ENCODE measurements at places on chromosomes 5 and 9. TPM values are rescaled to one million over a fixed set of nuclear protein-coding genes. Genes with fewer than 3 reads are reported as not detected.

- DNase-seq, result no peak
Measured at GRCh38 chr9:81321551-81321950, 367.8 kb downstream of the TLE1 start.

DNA sequence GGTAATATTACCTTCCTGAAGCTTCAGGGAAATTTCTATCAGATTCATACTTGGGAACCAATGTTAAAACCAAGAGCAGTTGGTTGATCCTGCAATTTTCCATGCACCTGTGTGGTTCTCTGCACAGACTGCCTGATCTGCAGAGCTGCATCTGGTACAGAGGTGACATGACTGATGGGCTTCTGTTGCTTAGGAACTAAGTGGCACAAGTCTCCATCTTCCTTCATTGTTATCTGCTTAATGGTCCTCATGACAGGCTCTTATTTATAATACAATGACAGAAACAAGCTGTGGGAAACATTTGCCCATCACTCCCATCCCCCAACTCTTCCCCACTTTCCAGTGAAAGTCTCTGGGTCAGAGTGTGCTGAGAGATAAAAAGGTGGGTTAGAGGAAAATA, 799.1 kb downstream of the TAF11L14 start:
- DNase-seq, result no peak

DNA sequence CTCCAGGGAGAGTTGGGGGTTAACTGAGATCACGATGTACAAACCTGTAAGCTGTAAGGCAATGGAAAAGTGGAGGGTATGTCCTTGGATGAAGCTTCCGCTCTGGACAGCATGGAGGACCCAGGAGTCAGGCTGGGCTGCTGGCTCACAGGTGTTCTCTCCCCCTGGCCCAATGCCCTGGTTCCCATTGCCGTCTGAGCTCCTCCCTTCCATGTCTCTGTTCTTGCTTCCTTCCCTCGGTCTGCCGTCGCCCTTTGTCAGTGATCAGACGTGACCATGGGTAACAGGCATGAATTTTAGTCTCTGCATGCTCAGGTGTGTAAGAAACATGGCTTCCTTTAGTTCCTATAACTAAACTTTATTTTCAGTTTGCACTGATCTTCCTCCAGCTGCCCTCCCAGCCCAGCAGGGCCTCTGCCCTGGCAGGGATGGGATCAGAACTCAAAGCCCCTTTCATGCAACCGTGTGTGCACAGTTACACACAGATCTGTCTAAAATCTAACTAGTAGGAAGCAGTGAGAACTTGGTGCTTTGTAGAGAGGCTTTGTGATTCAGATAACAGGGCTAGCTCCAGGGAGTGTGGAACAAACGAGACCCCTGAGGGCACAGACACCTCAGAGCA, 51.7 kb upstream of the KCNMB1 start:
- no peak for DNase-seq

DNA sequence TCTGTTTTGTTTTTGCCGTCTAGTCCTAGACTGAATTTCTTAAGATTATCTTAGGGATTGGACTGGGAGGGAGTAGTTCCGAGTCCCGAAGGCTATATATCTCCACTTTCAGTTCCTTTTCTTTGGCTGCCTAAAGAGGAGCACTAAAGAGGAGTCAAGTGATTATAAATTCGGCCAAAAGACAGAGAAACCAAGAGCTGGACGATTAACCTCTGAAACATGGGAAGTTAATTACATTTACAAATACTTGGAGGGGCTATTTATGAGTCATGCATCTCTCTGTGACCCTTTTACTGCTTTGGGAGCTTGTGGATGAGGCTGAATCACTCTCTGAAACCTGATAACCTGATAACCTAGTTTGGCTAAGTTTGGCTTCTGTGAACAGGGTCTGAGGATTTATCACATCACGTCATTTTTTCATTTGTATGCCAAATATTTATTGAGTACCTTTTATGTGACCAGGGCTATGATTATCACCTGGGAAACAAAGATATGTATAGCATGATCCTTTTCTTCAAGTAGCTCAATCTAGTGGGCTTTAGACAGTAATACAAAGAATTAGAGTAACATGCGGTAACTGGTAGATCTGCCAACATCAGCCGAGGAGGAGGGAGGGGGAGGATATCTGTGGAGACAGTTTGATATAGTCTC, 180.9 kb downstream of the CD180 start:
- DNase-seq, result no peak

Gene NXNL2
- not detected for total RNA-seq

- DNase-seq, result no peak
Measured at GRCh38 chr5:35820735-35821134, 36.0 kb upstream of the IL7R start.

Gene SLC6A7
- not detected for total RNA-seq

Data from T-cell (primary cell).